Mucosa of gallbladder (tissue), 1 donor: ENCODE measurements at places on chromosomes 13 and 19. TPM values are rescaled to one million over a fixed set of nuclear protein-coding genes. Genes with fewer than 3 reads are reported as not detected.

Gene VSIG10L
- 11.3 TPM for total RNA-seq

Gene ZNF723
- total RNA-seq: not detected

Gene ERICH4
- not detected for total RNA-seq

Gene ACER1
- total RNA-seq: 0.14 TPM

Gene KLK12
- 0.78 TPM for total RNA-seq
